ENCODE measurements at places on chromosomes 4 and X.

DNA sequence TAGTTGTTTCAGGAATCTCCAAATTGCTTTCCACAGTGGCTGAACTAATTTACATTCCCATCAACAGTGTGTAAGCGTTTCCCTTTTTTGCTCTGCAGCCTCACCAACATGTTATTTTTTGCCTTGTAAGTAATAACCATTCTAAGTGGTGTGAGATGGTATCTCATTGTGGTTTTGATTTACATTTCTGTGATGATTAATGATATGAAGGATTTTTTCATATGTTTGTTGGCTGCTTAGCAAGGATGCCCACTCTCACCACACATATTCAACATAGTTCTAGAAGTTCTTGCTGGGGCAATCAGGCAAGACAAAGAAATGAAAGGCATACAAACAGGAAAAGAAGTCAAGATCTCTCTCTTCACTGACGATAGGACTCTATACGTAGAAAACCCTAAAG, 472.4 kb downstream of the ZNF674 start:
- ATAC-seq, result no peak

GRCh38 chr4:141548791-141549190, 87.6 kb upstream of the IL15 start:
- ATAC-seq, result no peak

DNA sequence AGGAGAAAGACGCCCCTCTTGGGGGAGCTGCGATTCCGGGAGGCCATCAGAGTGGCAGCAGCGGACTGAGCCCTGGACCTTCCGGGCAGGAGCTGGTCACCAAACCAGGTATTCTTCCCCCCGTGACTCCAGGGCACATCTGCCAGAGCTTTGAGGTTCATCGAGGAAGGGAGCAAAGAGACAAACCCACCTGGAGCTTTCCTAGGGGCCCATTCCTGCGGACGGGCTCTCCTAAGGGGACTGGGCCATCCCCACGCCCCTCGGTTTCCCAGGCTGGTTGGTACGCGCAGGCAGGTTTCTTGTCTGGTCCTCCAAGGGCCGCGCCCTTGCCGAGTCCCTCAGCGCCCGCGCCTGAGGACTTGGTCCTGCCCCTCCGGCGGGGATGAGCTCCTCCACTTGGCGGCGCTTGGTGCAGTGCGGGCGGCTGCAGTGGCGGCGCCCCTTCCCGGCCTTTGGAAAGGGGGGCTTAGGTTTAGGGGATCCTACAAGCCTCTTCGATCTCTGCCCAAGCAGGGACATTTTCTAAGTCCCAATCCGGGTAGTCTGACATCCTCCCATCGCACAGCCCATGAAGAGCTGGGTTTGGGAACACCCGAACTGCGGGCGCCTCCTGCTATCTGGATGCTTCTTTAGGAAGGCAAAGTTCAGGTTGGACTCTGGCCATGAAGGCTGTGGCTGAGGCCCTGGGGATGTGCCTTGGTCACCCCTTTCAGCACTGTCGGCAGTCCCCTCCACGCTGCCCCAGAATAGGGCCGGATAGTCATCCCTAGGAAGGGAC, 538 bp downstream of the STBD1 start:
- peak; percentile 52 for ATAC-seq

- no peak for ATAC-seq
These were observed 31.7 kb upstream of the MANBA start for GRCh38 chr4:102792361-102792936.

DNA sequence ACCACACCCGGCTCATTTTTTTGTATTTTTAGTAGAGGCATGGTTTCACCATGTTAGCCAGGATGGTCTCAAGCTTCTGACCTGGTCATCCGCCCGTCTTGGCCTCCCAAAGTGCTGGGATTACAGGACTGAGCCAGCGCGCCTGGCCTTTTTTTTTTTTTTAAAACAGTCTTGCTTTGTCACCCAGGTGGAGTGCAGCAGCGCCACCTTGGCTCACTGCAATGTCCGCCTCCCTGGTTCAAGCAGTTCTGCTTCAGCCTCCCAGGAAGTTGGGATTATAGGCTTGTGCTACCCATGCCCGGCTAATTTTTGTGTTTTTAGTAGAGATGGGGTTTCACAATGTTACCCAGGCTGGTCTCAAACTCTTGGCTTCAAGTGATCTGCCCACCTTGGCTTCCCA, 28.9 kb downstream of the ZFX start:
- no peak for ATAC-seq

GRCh38 chr4:23458054-23458453, 431.8 kb downstream of the PPARGC1A start:
- no peak for ATAC-seq

DNA sequence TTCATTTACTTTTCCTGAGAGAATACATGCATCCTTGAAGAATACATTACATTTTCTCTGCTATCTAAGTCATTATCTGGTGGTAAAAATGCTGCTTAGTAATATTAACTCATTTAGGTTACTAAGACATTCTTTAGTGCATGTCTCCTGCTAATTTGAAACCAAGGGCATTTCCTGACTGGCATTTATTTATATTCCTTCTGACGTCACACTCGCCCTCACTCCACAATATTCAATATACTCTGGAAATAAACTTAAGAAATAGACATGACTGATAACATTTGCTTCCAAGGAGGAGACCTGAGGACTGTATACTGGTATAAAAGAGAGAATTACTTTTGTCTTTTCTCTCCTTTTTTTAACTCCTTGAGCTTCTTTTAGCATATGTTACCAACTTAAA, 619.5 kb upstream of the SMIM31 start:
- ATAC-seq, result no peak

DNA sequence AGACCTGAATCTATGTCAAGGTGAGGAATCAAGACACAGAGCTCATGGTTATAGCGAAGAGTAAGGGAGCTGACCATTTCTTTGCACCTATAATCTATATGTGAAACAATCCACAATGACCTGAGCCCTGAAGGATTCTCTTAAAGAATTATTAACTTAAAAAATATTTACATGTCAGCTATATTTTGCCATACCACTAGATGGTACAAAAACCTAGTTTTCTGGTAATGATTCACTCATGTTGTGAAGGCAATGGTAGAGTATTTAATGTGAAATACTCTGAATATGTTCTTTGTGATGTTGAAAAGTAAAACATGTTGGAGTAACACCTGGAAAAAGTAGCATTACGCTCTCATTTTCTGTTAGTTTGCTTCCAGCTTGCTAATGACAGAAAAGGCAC, 40.0 kb downstream of the VGLL1 start:
- no peak for ATAC-seq

DNA sequence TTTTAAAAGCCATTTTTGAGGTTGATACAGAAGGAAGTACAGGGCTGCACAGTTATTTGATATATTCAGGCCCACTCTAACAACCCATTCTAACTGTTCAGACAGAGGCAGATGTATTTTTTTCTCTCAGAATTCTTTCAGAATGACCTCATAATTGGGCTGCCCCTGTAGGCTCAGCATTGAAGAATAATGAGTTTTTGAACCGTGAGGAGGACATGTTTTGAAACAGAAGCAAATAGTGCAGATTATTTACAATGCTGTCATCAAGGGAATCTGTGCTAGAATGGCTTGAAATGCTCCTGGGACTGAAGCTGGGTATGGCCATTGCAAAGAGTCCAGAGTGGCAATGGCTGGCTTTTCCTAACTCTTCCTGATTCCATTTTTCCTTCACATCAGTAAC, 158.1 kb downstream of the SOX3 start:
- ATAC-seq, result no peak

DNA sequence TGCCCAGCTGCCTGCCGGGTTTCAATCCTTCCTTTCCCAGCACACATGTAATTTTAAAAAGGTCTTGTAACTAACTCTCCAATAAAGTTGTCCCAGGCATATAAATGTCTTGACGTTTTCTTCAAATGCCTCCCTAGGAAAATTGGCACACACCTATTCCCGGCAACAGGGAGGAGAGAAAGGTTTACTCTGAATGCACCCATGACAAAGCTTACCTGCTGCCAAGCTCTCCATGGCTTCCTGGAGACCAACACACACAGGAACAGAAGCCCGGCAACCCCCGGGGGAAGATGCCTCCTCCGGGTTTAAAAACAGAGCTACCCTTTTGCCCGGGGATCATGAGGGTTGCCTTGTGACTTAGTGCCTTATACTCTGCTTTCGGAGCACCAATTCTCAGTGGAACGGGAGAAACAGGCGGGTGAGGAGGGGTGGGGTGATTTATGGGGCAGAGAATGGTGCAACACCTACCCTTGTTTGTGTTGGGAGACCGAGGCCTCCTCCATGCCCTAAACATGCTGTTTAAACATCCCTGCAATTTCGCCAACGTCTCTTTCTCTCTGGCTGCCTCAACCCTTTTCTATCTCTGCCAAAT, 4.8 kb upstream of the GYG2 start:
- ATAC-seq, result no peak

DNA sequence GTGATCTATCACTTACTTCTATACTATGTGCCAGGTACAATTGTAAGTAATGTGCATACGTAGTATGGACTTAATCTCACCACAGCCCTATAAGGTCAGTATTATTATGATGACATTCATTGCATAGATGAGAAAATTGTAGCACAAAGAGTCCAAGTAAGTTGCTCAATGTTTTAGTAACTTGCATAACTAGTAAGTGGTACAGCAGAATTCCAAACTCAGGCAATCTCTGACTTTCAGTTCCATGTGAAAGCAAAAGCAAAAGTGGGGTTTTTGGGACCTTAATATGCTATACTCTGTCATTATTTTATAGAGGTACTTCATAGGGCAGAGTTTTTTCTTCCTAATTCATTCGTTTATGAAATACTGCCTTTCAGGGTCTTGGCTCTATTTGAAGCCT, 188.8 kb upstream of the VEGFC start:
- ATAC-seq, result peak; percentile 85

DNA sequence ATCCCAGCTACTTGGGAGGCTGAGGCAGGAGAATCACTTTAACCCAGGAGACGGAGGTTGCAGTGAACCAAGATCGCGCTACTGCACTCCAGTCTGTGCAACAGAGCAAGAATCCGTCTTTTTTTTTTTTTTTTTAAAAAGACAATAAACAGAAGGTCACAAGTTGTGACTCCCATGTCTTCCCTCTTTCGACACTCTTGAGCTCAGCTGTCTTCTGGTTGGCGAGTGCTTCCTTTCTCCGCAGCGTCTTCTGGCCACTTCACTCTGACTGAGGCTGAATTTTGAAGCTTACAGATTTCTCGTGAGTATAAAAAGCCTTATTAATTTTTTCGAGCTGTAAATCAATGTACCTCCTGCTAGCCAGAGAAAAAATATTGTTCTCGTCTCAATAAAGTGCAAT, 124.9 kb downstream of the STOX2 start:
- no peak for ATAC-seq

DNA sequence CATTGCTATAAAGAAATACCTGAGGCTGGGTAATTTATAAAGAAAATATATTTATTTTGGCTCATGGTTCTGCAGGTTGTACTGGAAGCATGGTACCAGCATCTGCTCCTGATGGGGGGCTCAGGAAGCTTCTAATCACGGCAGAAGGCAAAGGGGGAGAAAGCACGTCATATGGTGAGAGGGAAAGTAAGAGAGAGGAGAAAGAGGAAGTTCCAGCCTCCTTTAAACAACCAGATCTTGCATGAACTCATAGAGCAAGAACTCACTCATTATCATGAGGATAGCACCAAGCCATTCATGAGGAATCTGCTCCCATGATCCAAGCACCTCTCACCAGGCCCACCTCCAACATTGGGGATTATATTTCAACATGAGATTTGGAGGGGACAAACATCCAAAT, 125.0 kb upstream of the GRPR start:
- ATAC-seq, result no peak

GRCh38 chr4:95255396-95256107, 293.2 kb downstream of the UNC5C start:
- ATAC-seq, result no peak

Measured in gastroesophageal sphincter (tissue), 4 donors.